Sigmoid colon (tissue), 7 donors: ENCODE measurements at places on chromosomes 12 and 14. TPM values are rescaled to one million over a fixed set of nuclear protein-coding genes. Genes with fewer than 3 reads are reported as not detected.

- DNase-seq, result no peak
- H3K4me1 ChIP-seq, result peaks cover 19% of the 10 kb centered on the region
- H3K4me3 ChIP-seq, result no peak overlapping the region
- no peaks in the 10 kb centered on the region for H3K27me3 ChIP-seq
- H3K36me3 ChIP-seq, result no peaks in the 10 kb centered on the region
- H3K27ac ChIP-seq, result no peak overlapping the region
Observed at GRCh38 chr14:77763316-77763715, 2.4 kb upstream of the SNW1 start.

DNA sequence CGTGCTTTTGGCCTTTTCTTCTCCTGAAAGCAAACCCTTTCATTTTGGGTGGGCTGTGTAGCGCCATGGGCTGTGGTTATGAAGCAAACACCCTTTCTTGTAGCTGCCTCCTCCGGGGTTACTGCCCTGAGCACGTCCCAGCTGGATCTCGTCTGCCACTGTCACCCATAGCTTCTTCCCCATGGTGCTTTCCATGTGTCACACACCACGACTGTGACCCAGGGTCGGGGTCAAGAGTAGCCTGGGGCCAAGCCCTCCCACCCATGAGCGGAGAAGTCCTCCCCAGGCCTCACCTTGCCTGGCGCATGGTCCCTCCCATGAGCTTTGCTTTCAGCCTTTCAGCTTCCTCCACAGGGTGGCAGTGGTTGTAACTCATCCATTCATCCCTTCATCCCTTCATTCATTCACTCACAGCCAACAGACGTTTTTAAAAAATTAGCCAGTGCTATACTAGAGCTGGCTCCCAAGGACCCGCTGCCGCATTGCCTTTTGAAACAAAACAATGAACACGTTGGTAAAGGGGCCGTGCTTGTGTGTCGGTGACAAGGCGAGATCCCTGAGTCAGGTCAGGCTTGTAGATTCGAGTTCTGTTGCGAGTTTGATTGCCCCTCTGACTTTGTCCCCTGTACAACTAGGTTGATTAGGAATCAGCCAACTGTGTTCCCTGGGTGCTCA lies 29.5 kb downstream of the MEG3 start:
- H3K27me3 ChIP-seq, result peaks cover 3% of the 10 kb centered on the region
- H3K4me1 ChIP-seq, result no peaks in the 10 kb centered on the region
- no peak overlapping the region for H3K4me3 ChIP-seq
- no peaks in the 10 kb centered on the region for H3K36me3 ChIP-seq

- no peaks in the 10 kb centered on the region for H3K4me1 ChIP-seq
- DNase-seq, result no peak
- H3K27me3 ChIP-seq, result no peaks in the 10 kb centered on the region
- H3K4me3 ChIP-seq, result no peak overlapping the region
Observed at GRCh38 chr14:101889898-101890297, 74.5 kb upstream of the DYNC1H1 start.

The CCDC197 gene
- not detected for total RNA-seq
